Activated CD4-positive, CD25-positive, alpha-beta regulatory T cell (primary cell): ENCODE measurements at places on chromosomes 6 and 20.

DNA sequence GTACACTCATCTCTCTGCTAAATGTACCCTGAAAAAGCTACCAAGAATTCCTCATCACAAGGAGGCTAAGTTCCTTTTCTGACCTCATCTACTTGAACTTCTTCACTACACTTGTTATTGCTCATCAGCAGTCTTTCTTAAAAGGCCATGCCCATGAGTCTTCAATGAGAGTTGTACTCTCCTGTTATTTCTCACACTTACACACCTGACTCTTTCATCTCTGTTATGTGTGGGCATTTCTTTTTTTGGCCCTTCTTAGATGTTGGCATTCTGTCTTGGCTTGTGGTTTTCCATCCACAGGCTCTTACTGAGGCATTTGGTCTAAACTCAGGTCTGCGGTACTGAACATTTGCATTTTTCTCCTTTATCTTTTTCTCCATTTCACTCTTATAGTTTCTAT lies 10.7 kb upstream of the SLC17A1 start:
- no peak for DNase-seq

GRCh38 chr6:7730001-7730783 lies 4.3 kb downstream of the BMP6 start:
- no peak for DNase-seq

DNA sequence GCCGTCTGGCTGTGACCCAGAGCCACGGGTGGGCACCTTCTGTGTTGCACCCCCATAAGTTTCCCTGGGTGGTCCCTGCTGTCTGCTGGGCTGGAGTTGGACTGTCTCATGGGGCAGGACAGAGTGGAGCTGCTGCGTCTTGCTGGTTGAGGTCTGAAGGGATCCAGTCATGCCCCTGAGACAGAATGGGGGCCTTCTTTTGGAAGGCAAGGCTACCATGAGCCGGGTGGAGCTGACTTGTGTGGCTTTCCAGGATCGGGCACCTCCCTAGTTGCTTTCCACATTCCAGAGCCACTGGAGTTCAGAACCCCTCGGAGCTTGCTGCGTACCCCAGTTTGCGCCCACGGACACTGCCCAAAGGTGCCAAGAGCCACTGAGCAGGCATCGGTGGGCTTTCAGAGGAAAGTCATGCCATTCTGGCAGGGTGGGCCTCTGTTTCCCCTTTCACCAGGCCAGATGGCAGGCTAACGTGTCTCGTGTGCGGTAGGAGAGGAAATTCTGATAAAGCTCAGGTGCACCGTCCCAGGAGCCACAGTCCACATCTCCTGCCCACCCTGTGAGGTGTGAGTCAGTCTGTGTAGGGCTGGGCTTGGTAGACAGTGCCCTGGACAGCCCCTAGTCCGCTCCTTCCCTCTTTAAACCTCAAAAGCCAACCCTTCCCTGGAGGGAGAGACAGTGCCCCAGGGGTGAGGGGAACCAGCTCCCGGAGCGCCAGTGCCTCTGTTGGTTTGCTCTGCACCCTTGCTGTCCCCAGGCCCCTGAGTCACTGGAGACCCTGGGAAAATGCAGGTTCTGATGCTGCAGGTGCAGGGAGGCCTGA lies 125.3 kb downstream of the SYCP2 start:
- DNase-seq = no peak

GRCh38 chr6:134093007-134093573 lies 40.7 kb upstream of the SLC2A12 start:
- no peak for DNase-seq

- DNase-seq = no peak
These were observed 95.7 kb downstream of the LY86 start for GRCh38 chr6:6683969-6684833.

DNA sequence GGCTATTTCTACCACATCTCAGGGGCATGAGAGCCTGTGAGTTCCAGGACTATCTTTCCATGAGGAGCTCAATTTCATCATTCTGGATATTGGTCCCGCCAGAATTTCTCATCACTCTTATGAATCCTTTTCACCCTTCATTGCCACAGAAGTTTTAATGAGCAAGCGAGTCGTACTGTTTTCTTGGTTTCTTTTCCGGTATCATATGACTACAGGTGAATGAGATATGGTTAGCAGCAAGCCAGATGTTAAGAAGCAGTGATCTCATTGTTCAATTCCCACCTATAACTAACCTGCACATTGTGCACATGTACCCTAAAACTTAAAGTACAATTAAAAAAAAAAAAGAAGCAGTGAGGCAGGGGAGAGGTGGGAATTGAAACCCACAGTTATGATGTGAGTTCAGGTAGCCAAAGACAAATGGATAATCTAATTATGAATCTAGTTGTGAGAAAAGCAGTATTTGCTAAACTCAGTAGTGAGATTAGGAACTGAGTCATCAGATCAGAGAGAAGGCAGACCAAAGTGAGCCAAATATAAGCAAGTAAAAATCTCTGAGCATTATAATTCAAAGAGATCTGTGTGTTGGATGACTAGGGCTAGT lies 78.0 kb upstream of the ELOVL5 start:
- no peak for DNase-seq

DNA sequence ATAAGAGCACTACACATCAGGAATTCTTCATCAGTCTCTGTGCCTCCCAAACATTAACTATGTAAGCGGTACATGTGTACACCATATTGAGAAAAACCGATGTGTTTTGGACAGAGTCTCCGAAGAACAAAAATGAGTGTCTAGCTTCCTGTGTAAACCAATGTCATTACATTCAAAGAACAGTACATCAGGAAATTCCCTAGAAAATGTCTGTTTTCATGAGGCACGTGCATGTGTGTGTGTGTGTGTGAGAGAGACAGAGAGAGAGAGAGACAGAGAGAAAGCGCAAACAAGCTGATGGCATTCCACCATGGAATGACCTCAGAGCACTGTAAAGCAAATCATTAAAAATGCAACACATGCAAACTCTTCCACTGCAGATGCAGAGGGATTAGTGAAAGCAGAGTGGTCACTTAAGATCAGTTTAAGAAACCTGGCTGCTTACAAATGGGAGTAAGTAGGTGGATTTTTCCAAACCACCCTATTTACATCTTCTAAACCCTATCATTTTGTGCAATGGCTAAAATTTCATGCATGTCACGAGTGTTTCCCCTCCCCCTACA lies 133.9 kb downstream of the HIVEP2 start:
- DNase-seq = no peak

DNA sequence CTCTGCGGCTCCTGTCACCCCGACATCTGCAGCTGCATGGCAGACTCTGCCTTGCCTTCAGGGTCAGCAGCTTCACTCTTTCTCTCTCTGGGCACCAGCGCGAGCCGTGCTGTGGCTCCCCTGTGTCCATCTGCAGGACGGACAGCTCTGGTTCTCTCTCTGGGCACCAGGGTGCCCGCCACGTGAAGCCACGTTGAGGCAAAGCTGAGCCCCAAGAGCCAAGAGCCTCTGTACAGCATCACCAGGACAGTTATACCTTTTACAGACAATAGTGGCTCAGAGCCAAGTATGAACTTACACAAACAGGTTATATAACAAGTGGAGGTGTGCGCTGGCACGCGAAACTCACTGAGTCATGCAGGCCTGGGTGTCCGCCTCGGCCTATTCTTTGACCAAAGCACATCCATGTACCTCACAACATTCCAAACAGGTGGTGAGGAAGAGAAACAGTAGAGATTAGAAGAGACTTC lies 50.8 kb downstream of the FAM50B start:
- DNase-seq = no peak

DNA sequence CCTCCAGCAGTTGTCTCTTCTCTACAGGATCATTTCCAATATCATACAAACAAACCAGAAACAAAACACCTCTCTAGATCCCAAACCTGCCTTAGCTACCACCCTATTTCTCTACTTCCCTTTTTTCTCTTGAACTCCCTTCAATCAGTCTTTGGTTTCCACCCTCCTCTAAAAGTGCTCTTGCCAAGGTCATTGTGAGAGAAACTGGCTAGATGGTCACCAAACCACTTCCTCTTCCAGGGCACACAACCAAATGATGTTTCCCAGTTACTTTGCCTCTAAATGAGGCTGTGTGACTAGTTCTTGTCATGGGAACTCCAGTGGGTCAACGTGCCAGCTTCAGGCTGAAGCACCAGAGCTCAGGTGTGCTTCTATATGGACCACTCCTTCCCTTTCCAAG lies 85.8 kb upstream of the ARMC2 start:
- DNase-seq = no peak

DNA sequence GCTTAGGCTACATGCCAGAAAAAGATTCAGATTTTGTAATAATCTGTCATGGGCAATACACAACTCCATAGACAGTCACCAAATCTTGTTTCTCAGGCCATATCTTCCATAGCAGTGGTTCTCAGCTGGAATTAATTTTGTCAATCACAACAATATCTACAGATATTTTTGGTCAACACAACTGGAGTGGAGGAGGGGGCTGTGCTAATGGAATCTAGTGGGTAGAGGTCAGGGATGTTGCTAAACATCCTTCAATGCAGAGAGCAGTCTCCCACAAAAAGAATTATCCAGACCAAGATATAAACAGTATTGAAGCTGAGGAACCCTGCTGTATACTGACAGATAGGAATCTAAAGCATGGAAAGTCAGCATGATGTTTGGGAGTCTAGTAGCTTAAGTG lies 174.6 kb downstream of the UBE3D start:
- no peak for DNase-seq

- DNase-seq = no peak
These were observed 4.2 kb downstream of the MYCT1 start for GRCh38 chr6:152701863-152702401.
